ENCODE measurements at places on chromosomes 7 and 10.

- DNase-seq: no peak
These were observed 4.4 kb downstream of the ZNF32 start for GRCh38 chr10:43644252-43644651.

GRCh38 chr7:151240536-151240935 lies 8.0 kb downstream of the SMARCD3 start:
- DNase-seq: no peak

DNA sequence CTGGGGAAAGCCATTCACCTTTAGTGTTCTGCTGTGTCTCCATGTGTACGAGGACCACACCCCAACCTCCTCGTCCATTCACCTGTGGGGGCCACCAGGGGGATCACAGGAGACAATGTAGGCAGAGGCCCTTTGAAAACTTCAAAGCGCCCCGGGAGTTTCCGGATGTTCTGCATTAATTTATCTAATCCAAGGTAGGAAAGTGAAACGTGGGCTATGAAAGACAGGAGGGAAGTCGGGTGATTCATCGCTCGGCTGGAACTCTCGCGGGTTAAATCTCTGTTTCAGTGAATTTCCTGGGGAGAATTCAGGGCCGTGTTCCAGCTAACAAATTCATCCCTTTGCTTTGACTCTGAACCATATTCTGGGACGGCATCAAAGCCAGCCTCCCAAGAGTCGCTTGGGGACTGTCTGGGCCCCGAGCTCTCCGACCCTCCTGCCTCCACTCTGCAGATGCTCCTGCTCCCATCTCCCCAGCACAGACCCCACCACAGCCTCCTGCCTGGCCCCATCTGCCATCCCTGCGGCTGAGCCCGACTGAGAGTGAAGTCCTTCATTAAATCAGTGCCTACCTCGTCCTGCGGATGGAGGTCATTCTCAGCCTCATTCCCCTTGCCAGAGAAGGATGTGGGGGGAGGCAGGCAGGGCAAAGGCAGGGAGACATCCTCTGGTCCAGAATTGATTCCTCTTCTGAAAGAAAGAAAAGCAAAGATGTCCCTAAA lies 114.1 kb upstream of the CARD11 start:
- no peak for DNase-seq

- DNase-seq: no peak
These were observed 218.4 kb upstream of the ZNF32 start for GRCh38 chr10:43867113-43867512.

- no peak for DNase-seq
These were observed 203.9 kb downstream of the DNAJB6 start for GRCh38 chr7:157540606-157541294.

GRCh38 chr10:122132882-122133565 lies 138.1 kb upstream of the BTBD16 start:
- no peak for DNase-seq

GRCh38 chr7:150736864-150737263 lies 354 bp upstream of the GIMAP5 start:
- no peak for DNase-seq

- DNase-seq: no peak
These were observed 28.0 kb downstream of the VIM start for GRCh38 chr10:17256051-17256450.

Measured in stimulated activated naive CD4-positive, alpha-beta T cell treated with Interleukin-2 at 50 U/mL for 16 hours (primary cell).